ENCODE measurements at places on chromosomes 2 and 18.

DNA sequence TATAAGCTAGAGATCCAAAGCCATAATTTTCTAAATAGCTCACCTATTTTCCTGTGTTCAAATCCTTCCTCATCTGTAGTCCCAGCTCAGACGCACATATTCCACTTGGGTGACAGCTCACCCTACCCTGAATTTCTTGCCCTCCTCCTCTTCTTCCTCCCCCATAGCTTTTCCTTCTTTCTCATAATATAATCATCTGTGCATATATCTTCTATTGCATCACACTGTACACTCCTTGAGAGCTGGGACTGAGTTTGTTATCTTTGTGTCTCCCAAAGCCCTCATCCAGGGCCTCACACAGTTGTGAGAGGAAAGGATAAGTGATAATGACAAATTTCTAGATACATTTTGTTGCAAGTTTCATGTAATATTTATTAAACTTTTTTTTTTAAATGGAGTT is 55.9 kb upstream of the RTN4 start:
- no peak for DNase-seq

DNA sequence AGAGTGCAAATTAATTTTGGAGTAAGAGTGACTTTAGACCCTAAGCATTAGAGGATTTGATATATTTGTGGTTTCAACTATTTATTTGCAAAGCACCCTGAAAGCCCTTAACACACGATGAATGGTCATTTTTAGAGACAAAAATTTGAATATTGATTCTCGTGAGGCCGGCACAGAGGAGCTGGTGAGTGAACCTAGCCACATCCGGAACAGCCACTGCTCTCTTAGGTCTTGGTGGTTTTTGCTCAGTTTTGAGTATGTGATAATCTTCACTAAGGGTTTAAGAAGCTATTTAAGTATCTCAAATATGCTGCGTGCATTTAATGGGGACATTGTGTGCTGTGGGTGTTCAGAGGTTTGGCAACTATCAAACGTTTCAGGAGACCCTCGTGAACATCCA is 204.8 kb downstream of the TSN start:
- no peak for DNase-seq

DNA sequence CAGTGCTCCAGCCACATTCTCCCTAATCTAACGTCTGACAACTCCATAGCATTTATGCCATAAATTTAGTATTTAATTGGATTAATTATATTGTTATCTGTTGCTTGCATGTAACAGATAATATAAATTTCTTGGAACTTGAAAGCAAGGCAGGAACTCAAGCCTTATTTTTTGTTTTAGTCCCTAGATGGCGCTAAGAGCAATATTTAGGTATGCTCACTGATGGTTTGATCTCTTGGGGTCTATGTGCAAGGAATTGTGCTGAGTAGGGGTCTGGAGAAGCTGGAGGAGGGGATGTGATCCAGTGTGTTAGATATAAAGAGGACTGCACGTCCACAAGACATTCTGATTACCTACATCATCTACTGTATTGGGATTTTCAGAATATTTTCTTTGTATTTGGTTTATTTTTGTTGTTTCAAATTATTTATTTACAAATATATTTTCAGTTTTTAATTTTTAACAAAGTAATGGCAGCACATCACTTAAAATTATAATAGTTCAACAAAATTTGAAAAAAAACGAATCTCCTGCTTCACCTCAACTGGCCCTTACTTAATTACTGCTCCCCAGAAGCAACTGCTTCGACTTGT is 32.8 kb downstream of the KATNAL2 start:
- no peak for DNase-seq

GRCh38 chr18:23809415-23809814 is 120.2 kb downstream of the LAMA3 start:
- DNase-seq, result no peak

Measured in SW480 (cell line).